ENCODE measurements at places on chromosomes 13 and 19.

DNA sequence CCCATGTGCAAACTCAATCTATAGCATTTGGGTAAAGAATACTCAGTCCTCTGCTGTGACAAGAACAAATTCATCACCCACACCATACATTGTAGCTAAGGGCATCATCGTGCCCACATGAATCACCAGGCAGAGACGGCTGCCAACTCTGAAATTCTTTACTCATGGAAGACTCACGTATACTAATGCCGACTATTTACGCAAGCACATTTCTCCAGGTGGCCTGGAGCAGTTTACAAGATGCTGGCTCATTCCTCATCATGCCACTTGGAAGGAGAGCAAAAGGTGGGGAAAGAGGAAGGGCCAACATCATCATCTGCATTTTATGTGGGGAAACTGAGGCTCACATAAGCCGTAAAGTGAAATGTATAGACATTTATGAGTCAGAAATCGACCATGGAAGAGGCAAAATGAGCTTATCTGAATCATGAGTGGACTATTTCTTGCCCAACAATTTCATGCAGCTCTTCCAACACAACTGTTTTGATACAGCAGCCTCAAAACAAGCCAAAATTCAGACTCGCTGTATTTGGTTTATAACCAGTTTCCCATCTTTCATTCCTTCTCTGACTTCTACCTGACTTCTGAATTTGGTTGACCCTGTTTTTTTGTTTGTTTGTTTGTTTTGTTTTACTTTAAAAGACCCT is 213.9 kb upstream of the SERP2 start:
- DNase-seq: no peak

DNA sequence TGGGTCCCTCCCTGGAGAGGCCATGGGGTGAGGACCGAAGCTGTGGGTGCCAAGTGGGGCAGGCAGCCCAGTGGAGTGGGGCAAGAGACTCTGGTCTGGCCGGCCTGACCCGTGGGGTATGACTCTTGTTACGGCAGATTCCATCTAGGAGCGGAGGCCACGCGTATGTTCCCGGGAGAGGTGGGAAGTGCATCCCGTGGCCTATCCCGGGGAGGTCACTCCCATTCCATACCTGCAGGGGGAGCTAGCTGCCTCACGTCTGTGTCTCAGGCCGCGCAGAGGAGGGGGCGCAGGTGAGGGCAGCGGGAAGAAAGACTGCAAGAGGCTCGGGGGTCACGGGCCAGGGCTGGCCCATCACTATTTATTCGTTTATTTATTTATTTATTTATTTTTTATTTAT is 4.9 kb downstream of the CSNK1G2 start:
- peak; percentile 76 for DNase-seq

GRCh38 chr19:28466107-28467045 is 746.6 kb downstream of the UQCRFS1 start:
- DNase-seq: peak; percentile 74

- no peak for DNase-seq
Measured at GRCh38 chr13:113187263-113187669, 21.2 kb downstream of the PCID2 start.

DNA sequence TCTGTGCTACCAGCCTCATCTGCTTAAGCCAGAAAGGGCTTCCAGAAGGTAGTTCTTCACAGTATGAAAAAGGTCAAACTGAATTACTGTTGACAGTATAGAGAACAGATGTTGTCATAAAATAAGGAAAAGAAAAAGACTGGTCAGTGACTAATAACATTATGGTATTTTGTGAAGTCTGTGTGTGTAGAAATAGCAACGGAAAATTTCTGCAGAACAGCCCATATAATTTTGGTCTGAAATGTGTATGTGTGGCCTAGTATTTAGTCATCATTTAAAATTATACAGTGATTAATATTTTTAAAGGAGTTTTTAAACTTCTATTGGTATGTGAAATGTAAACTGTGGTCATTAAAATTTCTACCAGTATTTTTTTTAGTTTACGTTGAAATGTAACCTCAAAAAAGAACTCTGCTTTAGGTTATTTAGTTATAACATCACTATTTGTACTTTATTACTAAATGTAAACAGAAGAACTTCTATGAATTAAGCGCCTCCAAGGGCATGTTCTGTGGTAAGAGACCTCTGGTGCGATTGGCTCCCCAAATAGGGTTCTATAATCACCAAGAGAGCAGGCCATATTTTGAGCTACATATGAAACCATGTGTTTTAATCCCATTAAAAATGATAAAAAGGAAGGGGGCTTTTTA is 3.3 kb upstream of the GPR183 start:
- no peak for DNase-seq

- no peak for DNase-seq
Measured at GRCh38 chr13:88136098-88136790, 465.1 kb downstream of the SLITRK5 start.

- DNase-seq: no peak
Measured at GRCh38 chr13:48801255-48801654, 147.5 kb downstream of the CYSLTR2 start.

GRCh38 chr13:70694996-70695715 is 586.9 kb upstream of the KLHL1 start:
- no peak for DNase-seq

- DNase-seq: no peak
Measured at GRCh38 chr19:45746866-45747265, 13.6 kb downstream of the MEIOSIN start.

- no peak for DNase-seq
Measured at GRCh38 chr13:99908140-99908803, 63.3 kb downstream of the ZIC5 start.

DNA sequence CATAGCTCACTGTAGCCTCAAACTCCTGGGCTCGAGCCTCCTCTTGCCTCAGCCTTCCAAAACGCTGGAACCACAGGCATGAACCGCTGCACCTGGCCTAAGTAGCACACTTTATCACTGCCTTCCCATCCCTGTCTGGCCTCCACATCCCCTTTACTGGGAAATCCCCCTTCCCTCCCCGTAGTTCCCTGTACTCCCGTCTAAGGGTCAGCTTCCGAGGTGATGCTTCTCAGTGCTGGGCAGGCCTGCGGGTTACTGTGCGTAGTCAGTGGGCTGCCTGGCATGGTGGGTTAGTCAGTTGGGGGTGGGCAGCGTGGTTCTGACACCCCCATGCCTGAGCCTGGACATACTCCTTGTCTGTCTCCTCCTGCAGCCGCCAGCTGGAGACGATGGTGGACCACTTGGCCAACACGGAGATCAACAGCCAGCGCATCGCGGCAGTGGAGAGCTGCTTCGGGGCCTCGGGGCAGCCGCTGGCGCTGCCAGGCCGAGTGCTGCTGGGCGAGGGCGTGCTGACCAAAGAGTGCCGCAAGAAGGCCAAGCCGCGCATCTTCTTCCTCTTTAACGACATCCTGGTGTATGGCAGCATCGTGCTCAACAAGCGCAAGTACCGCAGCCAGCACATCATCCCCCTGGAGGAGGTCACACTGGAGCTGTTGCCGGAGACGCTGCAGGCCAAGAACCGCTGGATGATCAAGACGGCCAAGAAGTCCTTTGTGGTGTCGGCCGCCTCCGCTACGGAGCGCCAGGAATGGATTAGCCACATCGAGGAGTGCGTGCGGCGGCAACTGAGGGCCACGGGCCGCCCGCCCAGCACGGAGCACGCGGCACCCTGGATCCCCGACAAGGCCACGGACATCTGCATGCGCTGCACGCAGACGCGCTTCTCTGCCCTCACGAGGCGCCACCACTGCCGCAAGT is 8.4 kb downstream of the PLEKHF1 start:
- no peak for DNase-seq

- no peak for DNase-seq
Measured at GRCh38 chr19:55230780-55231179, 2.2 kb upstream of the TMEM86B start.

GRCh38 chr13:21949818-21950429 is 279.1 kb downstream of the FGF9 start:
- peak; percentile 33 for DNase-seq

GRCh38 chr19:53876651-53877224 is 5.3 kb upstream of the PRKCG start:
- DNase-seq: no peak

DNA sequence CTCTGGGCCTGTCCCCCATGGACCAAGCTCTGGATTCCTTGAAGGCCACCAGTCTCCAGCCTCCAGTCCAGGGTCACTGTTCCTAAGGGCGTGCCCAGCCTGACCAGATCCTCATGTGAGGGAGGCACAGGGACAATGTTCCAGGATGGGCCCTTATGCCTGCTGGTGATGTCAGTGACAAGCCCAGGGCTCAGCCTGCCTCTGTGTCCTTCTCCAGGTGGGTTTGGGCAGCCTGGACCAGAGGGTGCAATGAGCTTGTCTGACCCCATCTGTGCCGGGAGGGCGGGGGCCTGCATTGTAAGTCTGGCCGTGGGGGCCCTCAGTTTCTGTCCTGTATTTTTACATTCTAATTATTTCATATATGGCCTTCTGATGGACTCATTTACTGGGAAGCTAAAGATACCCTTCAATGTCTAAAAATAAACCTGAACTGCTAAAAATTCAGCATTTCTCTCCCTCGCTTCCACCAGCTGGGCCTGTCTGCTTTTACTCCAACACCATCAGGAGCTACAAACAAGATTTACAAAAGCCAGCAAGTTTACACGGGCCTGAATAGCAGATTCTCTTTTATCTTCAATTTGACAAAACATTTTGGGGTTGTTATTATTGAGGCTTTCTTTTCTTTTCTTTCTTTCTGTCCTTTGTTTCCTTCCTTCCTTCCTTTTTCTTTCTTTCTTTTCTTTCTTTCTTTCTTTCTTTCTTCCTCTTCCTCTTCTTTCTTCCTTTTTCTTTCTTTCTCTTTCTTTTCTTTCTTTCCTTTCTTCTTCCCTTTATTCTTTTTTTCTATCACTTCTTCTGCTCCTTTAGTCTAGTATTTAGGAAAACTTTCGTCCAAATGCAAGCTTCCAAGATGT is 34.2 kb upstream of the C19orf12 start:
- DNase-seq: no peak

DNA sequence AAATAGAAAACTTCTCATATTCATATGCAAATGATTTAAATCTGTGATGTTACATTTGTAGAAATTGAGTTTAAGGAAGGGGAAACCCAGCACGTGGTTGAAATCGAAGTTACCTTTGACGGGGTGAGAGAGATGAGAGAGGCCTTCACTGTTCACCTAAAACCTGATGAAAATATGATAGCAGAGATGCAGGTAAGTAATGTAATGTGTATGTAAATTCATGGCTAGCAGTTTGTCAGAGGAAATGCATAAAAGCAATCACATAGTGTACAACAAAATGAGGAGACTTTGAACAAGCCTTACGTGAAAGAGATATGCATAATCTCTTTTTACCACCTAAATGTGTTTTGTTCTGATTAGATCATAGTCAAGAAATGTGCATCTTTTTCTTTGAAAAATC is 134.6 kb downstream of the STOML3 start:
- DNase-seq: no peak

- DNase-seq: peak; percentile 26
Measured at GRCh38 chr19:53912653-53913052, 3.6 kb downstream of the CACNG7 start.

GRCh38 chr13:21530656-21531055 is 71.6 kb upstream of the ZDHHC20 start:
- DNase-seq: no peak

DNA sequence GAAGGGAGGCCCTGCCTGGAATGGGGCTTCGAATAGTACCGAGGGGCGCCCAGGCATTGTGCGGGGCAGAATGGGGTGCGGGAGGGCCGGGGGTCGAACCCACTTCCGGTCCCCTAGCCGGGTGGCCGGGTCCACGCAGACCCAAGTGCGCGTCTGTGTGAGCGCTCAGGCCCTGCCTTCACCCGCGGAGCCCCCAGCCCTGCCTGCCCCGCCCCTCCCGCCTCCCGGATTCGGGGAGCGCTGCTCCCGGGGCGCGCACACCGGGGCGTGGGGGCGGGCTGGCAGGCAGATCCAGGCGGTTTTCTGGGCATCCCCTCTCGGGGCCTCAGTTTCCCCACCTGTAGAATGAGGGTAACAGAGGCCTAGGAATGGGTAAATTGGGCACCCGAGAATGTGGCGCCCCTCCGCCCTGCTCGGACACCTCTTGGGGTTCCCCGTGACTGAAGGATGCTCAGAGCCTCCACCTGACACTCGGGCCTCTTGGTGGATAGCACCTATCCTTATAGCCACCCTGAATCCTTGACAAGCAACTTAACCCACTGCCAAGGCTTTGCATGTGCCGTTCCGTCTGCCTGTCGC is 682 bp downstream of the PIK3R2 start:
- DNase-seq: no peak

DNA sequence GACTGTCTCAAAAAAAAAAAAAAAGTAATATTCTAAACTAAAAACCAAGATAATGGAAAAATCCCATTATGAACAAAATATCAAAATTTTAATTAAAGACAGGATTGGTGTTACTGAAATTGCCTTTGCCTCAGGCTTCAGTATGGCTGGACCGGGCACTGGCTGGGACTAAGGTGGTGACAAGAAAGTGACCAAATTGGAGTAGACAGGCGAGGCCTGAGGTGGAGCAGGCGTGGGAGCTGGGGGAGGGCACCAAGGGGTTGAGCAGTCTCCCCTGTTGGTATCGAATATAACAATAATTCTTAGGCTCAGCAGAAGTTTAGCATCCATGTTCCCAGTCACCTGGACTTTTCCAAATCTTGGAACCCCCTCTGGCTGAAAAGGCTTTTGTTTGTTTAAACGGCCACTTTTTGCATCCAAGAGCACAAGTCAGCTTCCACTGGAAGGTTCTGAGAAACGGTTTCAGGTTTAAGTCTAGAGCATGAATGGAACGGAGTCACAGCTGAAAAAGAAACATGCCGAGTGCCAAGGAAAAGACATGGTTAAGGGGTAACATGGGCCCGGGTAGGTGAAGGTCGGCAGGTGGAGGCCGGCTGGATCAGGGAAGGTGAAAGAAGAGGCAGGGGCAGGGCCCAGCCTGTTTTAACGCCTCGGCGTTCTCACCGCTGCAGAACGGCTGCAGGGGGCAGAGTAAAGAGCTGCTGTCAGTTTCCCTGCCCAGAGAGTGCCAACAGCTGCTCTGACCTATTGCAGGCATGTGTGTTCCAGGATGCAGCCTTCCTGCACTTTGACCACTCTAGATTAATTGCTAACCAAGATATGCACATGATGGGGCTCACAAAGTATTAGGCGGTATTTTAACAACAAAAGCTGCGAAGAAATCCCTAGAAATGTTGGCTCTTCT is 104.4 kb downstream of the TM9SF2 start:
- DNase-seq: no peak

DNA sequence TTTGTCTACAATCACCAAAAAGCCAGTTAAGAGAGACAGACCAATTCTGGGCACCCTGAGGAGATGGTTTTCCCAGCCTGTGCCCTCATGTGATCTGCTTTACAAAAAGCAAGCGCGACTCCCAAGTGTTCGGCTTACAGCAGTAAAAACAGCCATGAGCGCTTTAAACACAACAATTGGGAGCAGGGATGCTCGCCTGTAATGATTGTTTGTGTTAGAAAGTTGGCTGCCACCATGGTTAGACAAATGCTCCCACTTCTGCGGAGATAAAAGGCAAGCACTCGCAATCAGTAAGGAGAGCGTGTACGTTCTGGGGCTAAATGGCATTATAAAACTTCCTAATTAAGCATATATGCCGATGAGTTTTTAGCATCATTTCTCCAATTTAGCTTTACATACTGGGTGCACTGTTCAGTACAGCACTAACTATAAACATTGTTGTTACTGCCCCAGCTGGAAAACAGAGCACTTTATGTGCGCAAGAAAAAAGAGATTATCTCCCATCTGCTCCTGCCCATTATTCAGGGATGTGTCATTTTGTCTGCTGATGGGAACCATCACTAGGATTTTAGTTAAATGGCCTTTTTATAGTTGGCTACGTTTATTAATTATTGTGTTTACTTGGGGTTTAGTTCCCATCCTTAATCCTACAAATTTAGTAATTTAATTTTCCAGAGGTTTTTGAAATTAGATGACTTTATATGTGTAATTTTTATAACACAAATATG is 309.3 kb upstream of the MAB21L1 start:
- DNase-seq: no peak
